ENCODE measurements at places on chromosomes 16 and 17. TPM values are rescaled to one million over a fixed set of nuclear protein-coding genes. Genes with fewer than 3 reads are reported as not detected.

CRYM gene
- 6.1 TPM for total RNA-seq

CDH11 gene
- total RNA-seq: 20.3 TPM

STH gene
- not detected for total RNA-seq

CHTF18 gene
- 5.3 TPM for total RNA-seq

GRCh38 chr16:86577314-86577971, 906 bp upstream of the FOXL1 start:
- no peak for DNase-seq
- H3K27ac ChIP-seq: peak overlapping the region; percentile 2
- no peak overlapping the region for H3K4me3 ChIP-seq
- H3K36me3 ChIP-seq: no peaks in the 10 kb centered on the region
- H3K4me1 ChIP-seq: peaks cover 31% of the 10 kb centered on the region
- H3K27me3 ChIP-seq: peaks cover 68% of the 10 kb centered on the region

- H3K27ac ChIP-seq: no peak overlapping the region
- DNase-seq: no peak
- no peaks in the 10 kb centered on the region for H3K4me1 ChIP-seq
- no peak overlapping the region for H3K4me3 ChIP-seq
Measured at GRCh38 chr16:4976611-4977145, 18.5 kb downstream of the SEC14L5 start.

DNA sequence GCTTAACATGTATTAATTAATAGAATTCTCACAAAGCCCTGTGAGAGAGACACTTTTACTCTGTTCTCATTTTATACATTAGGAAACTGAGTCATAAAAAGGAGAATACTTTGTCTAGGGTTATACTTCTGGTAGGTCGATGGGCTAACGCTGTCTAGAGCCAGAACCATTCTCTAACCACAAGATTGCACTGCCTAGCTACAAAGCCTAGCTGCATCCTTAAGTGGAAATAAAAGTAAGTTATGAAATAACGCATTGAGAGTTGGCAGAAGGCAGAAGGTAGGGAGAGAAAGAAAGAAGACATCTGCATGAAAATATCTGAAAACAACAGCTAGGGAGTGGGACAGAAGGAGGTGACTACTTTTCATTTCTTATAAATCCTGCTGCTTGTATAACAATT, 33.2 kb downstream of the IRX6 start:
- no peak for DNase-seq
- no peaks in the 10 kb centered on the region for H3K4me1 ChIP-seq
- H3K27ac ChIP-seq: no peak overlapping the region

DNA sequence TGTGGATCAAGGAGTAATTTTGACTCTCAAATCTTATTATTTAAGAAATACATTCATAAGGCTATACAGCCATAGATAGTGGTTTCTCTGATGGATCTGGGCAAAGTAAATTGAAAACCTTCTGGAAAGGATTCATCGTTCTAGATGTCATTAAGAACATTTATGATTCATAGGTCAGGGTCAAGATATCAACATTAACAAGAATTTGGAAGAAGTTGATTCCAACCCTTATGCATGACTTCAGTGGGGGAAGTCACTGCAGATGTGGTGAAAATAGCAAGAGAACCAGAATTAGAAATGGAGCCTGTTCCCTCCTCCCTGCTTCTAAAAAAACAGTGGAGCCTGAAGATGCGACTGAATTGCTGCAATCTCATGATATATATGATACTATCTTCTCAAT, 36.6 kb upstream of the HNF1B start:
- no peak overlapping the region for H3K4me3 ChIP-seq
- no peak for DNase-seq
- H3K27ac ChIP-seq: no peak overlapping the region
- no peaks in the 10 kb centered on the region for H3K27me3 ChIP-seq
- H3K36me3 ChIP-seq: no peaks in the 10 kb centered on the region

DNA sequence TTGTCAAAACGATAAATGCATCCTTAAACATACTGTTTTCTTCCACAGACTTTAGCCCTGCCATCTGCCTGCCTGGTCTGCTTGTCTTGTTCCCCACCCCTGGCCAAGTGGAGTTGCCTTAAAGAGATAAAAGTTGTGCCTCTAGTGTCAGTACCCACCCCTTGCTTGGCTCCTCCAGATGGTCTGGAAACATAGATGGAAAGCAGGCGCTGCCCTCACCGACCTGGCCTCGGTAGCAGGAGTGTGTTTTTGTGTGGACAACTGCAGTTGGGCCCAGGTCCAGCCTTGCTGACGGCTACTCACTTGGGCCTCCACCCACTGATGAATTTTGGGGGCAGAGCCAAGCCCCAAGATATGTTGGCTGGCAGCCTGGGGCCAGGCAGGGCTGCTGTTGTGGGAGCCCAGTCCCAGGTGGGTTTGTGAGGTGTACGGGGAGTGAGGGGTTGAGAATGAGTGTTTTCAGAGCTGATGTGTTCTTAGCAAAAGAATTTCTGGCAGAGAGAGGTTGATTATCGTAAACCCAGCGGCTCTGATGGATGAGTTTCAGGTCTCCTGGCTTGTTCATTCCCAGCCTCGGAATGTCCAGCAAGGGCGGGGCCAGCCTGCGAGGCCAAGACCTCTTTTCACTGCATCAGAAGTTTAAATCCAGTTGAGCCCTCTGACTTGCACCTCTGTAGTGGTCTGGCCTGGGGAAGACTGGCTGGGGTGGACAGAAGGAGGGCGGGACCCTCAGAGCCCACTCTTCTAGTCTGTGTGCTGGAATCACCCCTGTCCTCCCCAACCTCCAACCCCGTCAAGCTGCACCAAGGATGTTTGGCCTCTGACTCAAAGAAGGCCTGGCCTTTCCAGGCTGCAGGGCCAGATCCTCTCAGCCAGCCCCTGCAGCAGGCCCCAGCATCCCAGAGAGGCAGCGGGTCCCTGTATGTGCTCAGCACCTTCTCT, 179.7 kb downstream of the RAB11FIP4 start:
- peaks cover 78% of the 10 kb centered on the region for H3K4me1 ChIP-seq
- no peak overlapping the region for H3K4me3 ChIP-seq
- H3K27me3 ChIP-seq: no peaks in the 10 kb centered on the region
- peak; percentile 96 for DNase-seq

- no peak overlapping the region for H3K4me3 ChIP-seq
- H3K36me3 ChIP-seq: no peaks in the 10 kb centered on the region
- H3K27ac ChIP-seq: no peak overlapping the region
- H3K27me3 ChIP-seq: no peaks in the 10 kb centered on the region
Measured at GRCh38 chr17:9986754-9987382, 81.8 kb upstream of the RCVRN start.
